HCT116 (cell line): ENCODE measurements at places on chromosomes 4 and X. TPM values are rescaled to one million over a fixed set of nuclear protein-coding genes. Genes with fewer than 3 reads are reported as not detected.

GRCh38 chr4:159498446-159499115 is 395.7 kb downstream of the RAPGEF2 start:
- DNase-seq, result no peak

DNA sequence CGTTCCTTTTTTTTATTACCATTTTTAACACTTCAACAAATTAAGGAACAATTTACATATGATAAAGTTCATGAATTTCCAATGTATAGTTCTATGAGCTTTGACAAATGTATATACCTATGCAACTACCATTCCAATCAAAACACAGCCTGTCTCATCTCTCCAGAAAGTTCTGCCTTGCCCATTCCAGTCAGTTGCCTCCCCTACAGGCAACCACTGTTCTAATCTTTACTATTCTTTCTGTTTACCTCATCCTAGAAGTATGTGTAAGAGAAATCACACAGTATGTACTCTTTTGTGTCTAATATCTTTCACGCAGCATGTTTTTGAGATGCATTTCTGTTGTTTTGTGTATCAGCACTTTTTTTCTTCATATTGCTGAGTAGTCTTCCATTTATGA is 224.9 kb downstream of the KIT start:
- no peak for DNase-seq

- no peak for DNase-seq
These were observed 177.3 kb downstream of the BANK1 start for GRCh38 chr4:101967697-101968346.

- DNase-seq, result no peak
These were observed 44.3 kb downstream of the THOC2 start for GRCh38 chrX:123688524-123688923.

DNA sequence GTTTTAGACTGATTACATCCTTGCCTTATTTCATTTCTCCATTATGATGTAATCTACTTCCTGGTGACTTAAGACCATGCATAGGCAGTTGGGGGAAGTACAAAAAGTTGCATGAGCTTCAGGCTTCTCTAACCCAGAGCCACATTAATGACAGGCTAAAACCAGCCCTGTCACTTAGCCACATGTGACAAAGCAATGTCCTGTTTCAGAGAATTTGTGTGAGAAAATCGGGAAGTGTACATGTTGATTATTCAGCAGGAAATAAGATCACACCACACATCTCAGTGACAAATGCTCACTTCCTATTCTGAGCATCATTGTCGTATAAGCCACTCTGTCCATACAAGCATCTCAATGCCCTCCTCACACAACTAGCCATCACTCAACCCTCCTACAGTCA is 98.5 kb upstream of the MAGEB16 start:
- no peak for DNase-seq

DNA sequence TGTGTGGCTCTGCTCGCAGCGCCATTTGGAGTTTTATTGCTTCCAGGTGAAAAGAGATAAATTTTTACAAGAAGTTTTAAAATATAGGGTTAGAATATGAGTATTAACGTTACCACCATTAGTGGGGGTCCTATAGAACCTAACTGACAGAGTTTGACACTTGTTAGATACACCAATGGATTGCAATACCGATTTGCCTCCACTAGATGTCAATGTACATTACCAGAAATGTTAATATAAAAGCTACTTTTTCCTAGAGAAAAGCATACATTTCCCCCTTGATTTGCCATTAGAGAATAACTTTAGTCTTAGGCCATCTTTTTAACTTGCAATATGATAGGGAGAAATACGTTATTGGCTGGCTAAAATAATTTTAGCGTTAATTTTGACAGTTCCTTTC is 108.4 kb downstream of the LINC00632 start:
- no peak for DNase-seq

CTAG2 gene
- total RNA-seq, result not detected

SHOX gene
- total RNA-seq, result not detected
